Activated naive CD4-positive, alpha-beta T cell treated with anti-CD3 and anti-CD28 coated beads, Interleukin-2, amount 10 ng/mL, durations not matched to agents 7 days and 5 days (primary cell): ENCODE measurements at places on chromosomes 12 and 14.

DNA sequence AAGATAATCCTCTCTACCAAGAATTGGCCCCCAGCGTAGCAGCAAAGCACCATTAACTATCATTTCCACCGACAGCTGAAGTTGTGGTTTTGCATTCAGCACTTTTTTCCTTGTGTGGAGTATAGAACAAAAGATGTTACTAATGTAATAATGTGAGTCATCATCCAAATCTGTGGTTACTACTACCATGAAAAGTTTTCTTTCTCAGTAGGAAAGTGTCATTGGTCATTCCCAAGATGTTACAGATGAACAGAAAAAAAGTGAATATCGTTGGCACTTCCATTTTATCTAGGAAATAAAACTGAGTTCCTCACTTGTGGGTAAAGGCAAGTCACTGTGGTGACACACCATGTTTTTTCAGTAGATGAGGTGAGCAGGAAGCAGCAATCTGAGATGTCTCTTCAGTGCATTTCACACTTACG, 30.3 kb upstream of the IFNG start:
- peak; percentile 46 for DNase-seq

GRCh38 chr12:66131067-66131688, 628 bp upstream of the LLPH start:
- DNase-seq, result no peak

DNA sequence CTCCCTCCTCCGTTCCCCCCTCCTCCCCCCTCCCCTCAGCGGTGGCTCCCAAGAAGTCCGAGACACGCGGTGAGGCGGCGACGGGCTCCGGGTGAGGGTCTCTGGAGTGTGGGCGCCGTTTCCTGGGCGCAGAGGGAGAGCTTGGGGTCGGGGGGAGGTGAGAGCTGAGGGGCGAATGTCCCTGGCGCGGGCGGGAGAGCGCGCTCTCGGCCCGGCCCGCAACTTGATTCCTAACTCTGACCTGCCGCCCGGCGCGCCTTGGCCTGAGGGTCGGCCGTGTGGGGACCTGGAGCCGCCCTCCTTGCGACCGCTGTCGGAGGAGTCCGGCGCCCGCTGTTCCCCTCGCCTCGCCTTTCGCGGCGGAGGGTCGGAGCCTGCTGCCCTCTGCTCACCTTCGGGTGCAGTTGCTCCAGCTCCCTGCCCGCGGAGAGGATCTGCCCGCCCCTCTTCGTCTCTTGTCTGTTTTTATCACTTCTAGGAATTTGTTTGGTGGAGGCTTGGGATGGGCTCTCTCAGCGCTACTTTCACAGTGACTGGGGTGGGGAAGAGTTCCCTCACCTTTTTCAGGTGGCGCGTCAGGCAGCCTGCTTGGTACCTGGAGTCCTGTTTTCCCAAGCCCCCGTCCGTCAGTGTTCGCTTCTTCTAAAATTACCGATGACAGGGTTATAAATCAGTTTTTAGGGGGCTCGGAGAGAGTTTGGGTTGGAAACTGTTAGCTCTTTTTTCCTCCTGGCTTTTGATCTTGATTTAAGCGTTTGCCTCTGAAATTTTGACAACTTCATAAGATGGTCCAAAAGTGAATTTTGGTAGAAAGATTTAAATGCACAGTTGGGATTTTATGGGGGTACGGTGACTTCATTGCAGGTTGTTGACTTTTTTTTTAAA, 495 bp downstream of the ADIPOR2 start:
- DNase-seq, result no peak

GRCh38 chr12:62919838-62920237, 15.1 kb downstream of the PPM1H start:
- DNase-seq, result no peak

DNA sequence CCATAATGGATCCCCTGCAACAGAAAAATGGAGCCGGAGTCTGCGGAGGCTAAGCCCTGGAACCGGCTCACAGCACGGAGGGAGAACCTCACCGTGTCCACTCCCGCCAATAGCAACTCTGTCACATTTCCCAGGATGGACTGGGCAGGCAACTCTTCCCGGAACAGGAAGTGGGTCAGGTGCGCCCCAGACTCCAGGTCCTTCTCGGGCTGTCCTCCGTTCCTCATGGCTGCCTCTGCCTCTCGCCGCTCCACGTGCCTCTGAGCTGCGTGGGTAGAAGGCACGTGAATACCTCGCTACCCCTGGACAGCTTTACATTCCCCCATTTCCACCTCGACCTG, 2.2 kb downstream of the CYP27B1 start:
- DNase-seq, result peak; percentile 36

DNA sequence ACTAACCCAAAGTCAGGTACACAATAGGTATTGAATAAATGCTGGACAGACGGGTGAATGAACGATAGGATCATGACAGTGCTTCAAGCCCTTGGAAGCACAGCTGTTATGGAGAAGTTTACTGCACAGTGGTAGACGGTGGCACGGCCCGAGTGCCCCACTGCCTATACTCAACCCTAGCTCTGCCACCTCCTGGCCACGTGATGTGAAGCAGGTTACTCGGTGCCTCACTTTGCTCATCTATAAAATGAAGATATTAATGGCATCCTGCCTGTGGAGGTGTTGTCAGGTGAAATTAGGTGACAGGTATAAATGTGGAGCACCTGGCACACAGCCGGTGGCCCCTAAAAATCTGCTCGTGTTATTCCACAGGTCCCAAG, 5.8 kb downstream of the ASB2 start:
- DNase-seq, result peak; percentile 78

GRCh38 chr12:103848917-103849491, 8.0 kb upstream of the NT5DC3 start:
- DNase-seq, result no peak

- no peak for DNase-seq
Measured at GRCh38 chr12:3705354-3705675, 47.6 kb downstream of the CRACR2A start.

DNA sequence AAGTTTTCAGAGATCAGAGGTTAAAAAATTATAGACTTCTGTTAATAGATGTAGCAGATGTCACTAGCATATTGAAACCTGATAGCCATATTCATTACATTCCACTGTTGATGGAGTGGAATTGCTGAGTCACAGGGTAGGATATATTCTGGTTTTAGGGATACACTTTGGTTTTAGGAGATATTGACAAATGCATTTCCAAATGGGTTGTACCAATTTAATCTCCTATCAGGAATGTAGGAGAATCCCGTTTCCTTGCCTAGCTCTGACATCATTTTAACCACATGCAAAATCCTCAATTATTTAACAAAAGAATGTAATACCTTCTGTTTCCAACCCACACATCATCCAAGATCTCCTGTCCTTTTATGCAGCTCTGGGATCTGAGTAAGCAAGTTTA, 30.7 kb upstream of the ESR2 start:
- DNase-seq, result no peak

DNA sequence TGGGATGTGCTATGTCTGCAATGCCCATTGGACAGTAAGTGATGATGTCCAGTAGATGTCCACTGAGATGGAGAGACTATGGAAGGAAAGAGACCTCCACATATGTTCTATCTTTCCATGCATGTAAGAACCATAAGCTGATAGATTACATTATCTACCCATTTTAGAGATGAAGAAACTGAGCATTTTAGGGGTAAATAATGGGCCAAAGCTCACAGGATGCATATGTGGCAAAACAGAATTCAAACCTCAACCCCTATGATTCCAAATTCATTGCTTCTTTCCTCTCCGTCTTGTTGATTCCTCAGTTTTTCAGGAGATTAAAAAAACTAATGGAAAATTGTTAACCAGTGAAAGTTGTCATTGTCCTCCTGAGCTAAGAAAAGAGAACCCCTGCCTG, 200.7 kb upstream of the PWP1 start:
- no peak for DNase-seq

DNA sequence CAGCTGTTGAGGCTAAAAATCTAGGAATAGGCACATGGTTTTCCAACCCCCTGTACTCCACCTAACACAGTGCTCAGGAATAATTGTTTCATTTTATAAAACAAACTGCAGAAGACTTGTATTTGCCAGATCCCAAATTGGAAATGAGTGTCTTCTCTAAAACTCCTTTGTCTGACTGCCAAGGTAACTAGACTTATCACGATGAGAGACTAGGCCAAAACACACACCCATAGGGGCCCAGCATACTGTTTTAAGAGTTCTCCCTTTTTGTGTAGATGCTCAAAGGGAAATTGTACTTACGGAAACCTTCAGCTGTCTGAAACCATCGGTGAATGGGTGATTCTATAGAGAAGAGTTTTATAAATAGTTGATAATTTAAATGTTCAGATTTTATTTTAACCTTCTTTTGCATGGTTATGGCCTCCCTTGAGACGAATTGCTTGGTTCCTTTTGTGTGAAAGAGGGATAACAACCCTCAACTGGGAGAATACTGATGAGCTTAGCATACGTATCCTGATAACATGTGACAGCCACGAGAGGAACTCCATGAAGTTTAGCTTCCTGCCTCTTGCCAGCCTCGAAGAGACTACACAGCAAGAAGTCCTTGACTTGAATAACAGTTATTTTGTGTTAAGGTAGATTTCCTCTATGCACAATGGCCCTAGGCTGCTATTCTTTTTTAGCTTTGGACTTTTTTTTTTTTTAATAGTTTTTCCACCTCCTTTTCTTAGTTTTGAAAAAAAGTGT, 103.3 kb downstream of the PELI2 start:
- no peak for DNase-seq

GRCh38 chr12:42539696-42540095, 49.9 kb downstream of the PRICKLE1 start:
- no peak for DNase-seq

GRCh38 chr12:110109037-110109836, 14.9 kb upstream of the IFT81 start:
- no peak for DNase-seq

DNA sequence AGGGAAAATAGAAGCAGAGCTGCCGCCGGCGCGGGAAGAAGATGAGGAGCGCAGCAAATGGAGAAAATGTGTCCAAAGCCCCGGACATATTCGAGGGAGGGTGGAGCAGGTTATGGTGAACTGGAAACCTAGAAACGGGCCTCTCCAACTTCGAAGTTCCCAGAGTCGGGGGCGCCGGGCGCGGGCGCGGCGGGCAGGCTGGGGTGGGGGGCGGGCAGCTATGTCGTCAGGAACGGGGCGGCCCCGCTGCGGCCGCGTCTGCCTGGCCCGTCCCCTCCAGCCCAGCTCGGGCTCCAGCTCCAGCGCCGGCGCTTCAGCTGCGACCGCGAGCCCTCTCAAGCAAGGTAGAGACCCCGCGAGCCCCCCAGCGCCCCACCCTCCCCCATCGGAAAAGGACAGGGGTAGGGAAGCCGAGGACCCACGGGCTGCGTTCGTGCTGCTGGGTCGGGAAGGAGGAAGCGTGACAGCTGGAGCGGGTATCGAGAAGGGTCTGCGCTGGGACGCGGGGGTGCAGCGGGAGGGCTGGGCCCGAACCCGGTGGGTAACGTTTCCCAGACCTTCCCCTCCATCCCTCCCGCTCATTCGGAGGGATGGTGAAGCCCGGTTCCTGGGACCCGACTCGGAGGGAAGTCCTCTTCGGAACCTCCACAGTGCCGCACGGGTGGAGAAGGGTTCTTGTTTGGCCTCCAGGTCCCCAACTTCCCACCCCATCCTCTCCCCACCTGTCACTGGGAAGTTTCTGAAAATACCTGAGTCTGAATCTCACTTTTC, 1.0 kb downstream of the DGKA start:
- peak; percentile 57 for DNase-seq
